ENCODE measurements at places on chromosomes 4 and X.

DNA sequence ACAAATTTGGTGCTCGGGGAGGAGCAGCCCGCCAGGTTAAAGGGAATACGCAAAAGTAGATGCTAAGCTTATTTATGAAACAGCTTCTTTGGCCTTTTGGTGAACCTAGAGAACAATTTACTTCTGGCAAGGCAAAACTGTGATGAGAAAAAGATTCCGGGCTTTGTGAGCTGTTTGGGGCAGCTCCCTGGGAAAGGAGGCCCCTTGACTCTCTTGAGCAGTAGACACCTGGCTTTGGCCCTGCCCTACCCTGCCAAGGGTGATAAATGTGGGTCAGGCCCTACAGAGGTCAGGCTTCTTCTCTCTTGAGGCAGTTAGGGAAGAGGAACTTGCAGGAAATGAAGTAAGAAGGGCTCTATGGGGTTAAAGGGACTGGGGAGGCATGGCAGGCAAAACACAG lies 509.6 kb downstream of the MID1IP1 start:
- DNase-seq, result no peak

DNA sequence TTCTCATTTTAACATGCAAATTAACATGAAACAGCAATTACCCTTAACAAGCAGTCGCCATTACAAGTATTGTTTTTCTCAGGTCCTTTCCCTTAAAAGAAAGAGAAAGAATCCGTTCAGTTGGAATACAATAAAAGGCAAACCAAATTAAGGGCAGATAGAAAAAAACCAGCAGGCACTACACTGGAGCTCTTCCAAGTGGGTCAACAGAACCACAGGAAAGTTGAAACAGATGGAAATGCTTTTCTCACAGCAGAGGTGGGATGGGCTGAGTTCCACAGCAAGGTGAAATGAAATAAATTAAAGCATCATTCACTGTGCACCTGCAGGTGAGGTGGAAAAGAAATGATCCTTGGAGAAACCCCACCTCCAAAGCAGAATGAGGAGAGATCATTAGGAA lies 102.6 kb downstream of the APBB2 start:
- no peak for DNase-seq

DNA sequence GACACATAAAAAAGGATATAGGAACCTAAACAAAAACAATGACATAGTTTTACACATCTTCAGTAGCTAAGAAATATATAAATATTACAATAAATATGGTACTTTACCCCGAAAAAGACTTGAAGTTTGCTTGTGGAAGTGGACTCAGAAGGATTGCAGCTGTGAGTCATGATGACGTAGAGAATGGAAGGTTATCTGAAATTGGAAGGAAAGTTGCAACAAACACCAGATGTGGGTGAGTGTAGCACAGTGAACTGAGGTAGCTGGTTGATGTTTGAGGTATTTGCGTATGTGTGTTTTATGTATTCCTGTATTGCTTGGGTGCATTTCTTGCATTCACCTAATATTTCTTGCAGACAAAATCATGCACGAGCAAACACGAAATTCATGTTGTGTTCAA lies 113.0 kb downstream of the ARX start:
- no peak for DNase-seq

DNA sequence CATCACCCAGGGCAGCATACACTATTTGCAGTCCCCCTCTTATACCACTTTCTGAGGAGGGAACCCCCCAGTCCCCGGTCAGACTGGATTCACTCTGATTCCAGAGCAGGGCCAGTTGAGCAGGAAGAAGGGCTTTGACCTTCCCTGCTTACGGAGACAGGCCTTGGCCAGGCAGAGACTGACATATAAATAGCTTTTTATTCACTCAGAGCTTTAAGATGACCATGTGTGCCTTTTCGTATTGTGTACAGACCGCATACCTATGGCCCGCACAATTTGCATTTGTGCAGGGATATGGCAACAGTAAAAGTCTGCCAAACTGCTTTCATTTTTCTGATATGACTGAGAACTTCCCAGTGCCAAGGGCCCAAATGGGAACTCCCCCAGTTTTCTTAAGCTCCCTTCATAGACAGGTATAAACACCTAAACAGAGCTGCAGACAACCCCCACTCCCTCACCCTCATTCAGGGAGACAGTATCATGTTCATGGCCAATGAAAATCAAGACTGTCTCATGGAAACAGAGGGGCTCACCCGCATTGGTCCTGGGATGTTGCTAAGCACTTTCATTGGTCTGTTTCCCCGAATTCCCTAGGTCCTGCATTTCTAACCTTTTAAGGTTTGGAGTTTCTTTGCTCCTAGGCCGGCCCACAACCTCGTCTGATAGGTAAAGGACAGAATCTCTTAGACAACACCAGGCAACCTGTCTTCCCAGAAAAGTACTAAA lies 86.0 kb downstream of the RTL5 start:
- DNase-seq, result no peak

DNA sequence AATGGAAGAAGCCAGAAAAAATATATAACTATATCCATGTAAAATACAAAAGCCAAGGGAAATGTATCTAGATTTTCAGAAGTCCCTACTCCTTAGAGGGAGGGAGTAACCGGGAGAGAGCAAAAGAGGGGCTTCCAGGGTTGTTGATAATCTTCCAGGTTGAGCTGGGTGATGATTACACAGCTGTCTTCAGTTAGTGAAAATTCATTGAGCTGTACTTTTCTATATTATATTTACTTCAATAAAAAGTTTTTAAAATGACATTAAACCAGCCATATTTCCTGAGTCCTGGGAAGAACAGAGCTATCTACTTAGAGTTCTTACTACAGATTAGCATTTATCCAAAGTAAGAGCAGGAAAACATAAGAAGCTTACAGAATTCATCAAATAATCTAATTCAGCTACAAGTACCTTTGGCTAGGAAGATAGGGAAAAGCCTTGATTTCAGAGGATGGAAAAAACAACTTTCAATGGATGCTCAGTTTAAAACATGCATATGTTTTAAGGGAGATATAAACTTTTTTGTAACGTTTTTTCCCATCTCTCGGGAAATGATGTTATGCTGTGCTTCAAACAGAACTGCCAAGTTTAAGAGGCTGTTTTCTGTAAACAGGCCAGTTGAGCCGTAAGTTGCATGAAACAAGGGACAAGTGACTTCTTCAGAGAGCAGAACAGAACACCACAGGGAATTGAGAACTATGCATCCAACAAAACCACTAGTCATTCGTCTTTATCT lies 204.6 kb downstream of the SCFD2 start:
- no peak for DNase-seq

DNA sequence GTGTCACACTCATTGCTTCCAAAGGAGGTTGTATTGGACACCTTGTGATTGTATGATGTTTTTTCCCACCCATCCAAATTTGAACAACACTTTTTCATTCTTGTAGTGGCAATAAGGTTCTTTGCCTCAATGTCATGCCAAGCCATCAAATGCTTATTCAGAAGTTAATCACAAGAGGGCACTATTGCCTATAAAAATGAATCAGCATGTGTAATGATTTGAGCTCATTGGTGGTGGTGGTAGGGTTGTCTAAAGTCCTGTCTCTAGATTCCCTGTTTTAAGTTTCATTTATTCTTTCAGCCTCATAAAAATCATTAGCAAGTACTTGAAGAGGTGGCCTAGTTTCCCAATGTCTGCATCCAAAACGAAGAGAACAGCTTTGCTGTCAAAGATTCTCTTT lies 37.0 kb downstream of the IRS4 start:
- DNase-seq, result peak; percentile 7

DNA sequence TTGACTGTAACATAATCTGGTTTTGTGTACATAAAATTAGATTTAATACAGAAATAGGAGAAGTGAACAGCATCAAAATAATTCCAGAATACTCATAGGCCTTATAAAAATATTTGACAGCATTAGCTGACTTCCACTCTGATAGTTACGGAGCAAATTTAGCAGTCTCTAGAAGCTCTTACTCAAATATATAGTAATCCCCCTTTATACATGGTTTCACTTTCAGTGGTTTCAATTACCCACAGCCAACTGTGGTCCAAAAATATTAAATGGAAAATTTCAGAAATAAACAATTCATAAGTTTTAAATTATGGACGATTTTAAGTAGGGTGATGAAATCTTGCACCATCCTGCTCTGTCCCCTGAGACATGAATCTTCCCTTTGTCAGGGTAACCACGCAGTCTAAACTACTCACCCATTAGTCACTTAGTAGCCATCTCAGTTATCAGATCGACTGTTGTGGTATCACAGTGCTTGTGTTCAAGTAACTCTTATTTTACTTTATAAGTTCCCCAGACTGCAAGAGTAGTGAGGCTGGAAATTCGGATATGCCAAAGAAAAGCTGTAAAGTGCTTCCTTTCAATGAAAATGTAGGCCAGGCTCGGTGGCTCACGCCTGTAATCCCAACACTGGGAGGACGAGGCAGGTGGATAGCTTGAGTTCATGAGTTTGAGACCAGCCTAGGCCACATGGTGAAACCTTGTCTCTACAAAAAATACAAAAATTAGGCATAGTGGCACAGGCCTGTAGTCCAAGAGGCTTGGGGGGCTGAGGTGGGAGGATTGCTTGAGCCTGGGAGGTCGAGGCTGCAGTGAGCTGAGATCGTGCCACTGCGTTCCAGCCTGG lies 17.2 kb upstream of the RTL9 start:
- no peak for DNase-seq

- DNase-seq, result no peak
Observed at GRCh38 chrX:49166914-49167739, 4.6 kb downstream of the MAGIX start.

All from Caco-2 (cell line).